ENCODE measurements at places on chromosomes 5 and 9. TPM values are rescaled to one million over a fixed set of nuclear protein-coding genes. Genes with fewer than 3 reads are reported as not detected.

DNA sequence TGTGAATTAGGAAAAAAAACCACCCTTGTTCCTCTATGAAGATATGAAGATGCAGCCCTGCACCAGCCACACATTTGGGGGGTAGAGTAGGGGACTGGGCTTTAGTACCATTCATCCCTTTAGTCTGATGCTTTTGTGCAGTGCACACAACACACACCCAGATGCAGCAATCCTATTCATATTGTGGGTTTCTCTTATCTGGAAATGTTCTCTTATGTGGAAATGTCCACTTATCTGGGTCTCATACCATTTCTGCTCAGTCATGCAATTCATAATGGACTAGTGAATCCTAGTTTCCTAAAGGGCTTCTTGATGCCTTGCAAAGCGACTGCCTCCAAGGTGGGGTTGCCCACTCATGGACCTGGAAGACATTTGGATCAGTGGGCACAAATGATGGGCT lies 47.8 kb downstream of the C9orf152 start:
- no peaks in the 10 kb centered on the region for H3K36me3 ChIP-seq
- H3K27ac ChIP-seq = no peak overlapping the region
- no peaks in the 10 kb centered on the region for H3K27me3 ChIP-seq
- H3K4me1 ChIP-seq = no peaks in the 10 kb centered on the region

TLX3 gene
- total RNA-seq = not detected

DNA sequence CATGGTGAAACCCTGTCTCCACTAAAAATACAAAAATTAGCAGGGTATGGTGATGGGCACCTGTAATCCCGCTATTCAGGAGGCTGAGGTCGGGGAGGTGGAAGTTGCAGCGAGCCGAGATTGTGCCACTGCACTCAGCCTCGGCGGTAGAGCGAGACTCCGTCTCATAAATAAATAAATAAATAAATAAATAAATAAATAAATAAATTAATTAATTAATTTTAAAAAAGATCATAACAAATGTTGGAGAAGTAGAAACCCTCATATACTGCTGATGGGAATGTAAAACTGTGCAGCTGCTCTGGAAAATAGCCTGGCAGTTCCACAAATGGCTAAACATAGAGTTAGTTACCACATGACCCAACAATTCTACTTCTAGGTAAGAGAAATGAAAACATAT lies 39.3 kb downstream of the EPB41L4B start:
- no peaks in the 10 kb centered on the region for H3K27me3 ChIP-seq
- no peak overlapping the region for H3K27ac ChIP-seq
- H3K4me1 ChIP-seq = no peaks in the 10 kb centered on the region
- DNase-seq = no peak

DAB2IP gene
- 16.0 TPM for total RNA-seq

ZDHHC11B gene
- total RNA-seq = 1.1 TPM

DNA sequence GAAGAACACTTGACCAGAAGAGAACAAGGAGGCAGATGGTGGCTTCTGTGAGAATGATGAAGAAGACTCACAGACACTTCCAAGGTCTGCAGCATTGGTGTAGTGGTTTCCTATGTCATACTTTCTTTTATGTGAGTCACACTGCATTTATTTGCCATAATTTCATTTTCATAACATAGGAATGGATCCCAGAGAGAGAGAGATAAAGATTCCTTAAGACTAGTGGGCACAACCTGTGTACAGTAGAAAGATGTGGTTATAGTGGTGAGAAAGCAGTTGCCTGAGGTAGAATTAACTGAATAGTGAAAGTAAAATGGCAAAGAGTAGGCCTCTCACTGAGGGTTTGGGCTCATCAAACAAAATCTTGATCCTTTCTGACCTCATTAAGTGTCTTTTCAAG lies 7.6 kb upstream of the CCDC152 start:
- H3K27me3 ChIP-seq = no peaks in the 10 kb centered on the region
- H3K27ac ChIP-seq = no peak overlapping the region
- no peak overlapping the region for H3K4me3 ChIP-seq
- H3K36me3 ChIP-seq = no peaks in the 10 kb centered on the region
- peaks cover 4% of the 10 kb centered on the region for H3K4me1 ChIP-seq

GRCh38 chr9:92608909-92609445 lies 61.0 kb downstream of the IPPK start:
- H3K27me3 ChIP-seq = no peaks in the 10 kb centered on the region
- H3K4me3 ChIP-seq = no peak overlapping the region
- no peaks in the 10 kb centered on the region for H3K4me1 ChIP-seq
- DNase-seq = no peak
- no peaks in the 10 kb centered on the region for H3K36me3 ChIP-seq

GRCh38 chr5:83025690-83026478 lies 51.3 kb downstream of the TMEM167A start:
- no peaks in the 10 kb centered on the region for H3K36me3 ChIP-seq
- H3K27me3 ChIP-seq = no peaks in the 10 kb centered on the region
- H3K27ac ChIP-seq = no peak overlapping the region
- DNase-seq = no peak
- H3K4me1 ChIP-seq = no peaks in the 10 kb centered on the region
- H3K4me3 ChIP-seq = no peak overlapping the region

DNA sequence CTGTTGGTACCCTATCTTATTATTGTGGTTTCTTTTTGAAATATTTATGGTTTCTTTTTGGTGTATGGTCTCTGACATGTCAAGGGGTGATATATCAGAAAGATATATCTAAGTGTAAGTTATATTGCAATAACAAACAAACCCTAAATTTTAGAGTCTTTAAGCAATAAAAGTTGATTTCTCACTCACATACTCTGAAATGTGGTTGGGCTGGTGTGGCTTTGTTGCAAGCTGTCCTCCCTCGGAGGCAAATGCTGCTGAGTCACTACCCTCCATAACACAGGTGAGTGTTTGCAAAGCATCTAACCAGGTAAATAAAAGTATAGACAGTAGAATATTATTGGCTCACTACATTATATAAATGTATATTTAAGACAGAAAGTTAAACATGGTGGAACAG lies 253.2 kb downstream of the CDH18 start:
- DNase-seq = no peak
- no peaks in the 10 kb centered on the region for H3K4me1 ChIP-seq
- H3K27me3 ChIP-seq = no peaks in the 10 kb centered on the region
- no peak overlapping the region for H3K4me3 ChIP-seq
- H3K36me3 ChIP-seq = no peaks in the 10 kb centered on the region

DNA sequence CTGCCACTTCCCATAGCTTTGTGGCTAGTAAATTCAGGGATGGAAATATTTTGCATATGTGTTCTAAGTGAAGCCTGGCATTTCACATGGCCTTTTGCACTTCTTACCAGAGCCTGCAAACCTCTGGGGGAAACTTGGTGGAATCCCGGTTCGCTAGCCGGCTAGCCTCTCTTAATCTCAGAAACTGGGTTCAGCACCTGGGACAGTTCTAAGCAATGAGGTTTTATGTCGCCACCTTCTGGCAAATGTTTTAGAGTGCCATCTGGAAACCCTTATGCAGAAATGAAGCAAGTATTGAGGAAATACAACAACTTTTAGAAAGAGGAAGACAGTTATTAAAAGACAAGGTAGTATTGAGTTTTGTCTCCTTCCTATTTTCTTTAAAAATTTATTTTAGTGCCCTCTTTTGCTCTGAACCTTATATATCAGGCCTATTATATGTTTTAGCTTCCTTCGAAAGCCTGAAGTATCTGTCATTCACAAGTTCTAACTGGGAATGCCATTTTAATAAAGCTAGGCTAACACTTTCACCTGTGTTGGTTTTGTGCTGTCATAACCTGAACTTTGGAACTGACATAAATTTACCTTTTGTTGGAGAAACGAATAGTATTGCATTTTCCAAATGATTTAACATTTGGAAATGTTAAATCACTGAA lies 963 bp upstream of the HTR1A start:
- peaks cover 46% of the 10 kb centered on the region for H3K27me3 ChIP-seq
- H3K36me3 ChIP-seq = no peaks in the 10 kb centered on the region
- no peak for DNase-seq
- no peaks in the 10 kb centered on the region for H3K4me1 ChIP-seq

INSL6 gene
- total RNA-seq = not detected

DNA sequence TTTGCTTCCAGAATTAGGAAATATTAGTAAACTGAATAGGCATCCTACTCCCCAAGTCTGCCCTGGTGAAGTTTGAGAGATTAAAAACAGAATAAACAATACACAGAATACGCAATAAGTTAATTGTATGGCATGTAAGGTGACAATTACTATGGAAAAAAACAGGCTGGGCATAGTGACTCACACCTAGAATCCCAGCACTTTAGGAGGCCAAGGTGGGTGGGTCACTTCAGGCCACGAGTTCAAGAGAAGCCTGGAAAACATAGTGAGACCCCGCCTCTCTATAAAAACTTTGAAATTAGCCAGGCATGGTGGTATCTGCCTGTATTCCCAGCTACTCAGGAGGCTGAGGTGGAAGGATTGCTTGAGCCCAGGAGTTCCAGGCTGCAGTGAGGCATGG lies 64.2 kb upstream of the SUSD1 start:
- no peaks in the 10 kb centered on the region for H3K27me3 ChIP-seq
- no peak for DNase-seq
- no peaks in the 10 kb centered on the region for H3K4me1 ChIP-seq
- H3K36me3 ChIP-seq = no peaks in the 10 kb centered on the region
- H3K4me3 ChIP-seq = no peak overlapping the region
- H3K27ac ChIP-seq = no peak overlapping the region

DNA sequence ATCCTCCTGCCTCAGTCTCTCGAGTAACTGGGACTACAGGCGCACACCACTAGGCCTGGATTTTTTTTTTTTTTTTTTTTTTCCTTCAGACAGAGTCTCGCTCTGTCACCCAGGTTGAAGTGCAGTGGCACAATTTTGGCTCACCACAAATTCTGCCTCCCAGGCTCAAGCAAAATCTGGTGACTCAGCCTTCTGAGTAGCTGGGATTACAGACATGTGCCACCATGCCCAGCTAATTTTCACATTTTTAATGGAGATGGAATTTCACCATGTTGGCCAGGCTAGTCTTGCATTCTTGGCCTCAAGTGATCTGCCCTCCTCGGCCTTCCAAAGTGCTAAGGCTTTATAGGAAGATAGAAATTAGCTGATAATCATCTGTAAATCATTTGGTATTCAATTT lies 43.9 kb downstream of the NSA2 start:
- no peaks in the 10 kb centered on the region for H3K27me3 ChIP-seq
- H3K36me3 ChIP-seq = no peaks in the 10 kb centered on the region
- DNase-seq = no peak
- no peak overlapping the region for H3K4me3 ChIP-seq

DNA sequence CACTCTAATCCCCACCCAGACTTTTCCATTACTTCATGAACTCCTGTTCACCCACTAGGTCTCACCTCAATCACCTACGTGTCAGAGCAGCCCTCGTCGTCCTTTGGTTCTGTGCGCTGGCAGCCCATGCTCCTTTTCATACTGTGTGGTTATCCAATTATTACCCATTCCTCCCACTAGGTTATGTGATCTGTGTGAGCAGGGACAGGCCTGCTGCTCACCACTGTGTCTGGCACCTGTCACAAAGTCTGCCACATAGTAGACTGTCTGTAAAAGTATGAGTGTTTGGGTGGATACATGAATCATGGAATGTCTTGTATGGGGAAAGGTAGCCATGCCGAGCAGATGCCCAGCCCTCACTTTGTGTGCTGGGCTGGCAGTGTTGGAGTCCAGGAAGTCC lies 12.1 kb upstream of the SMAD5 start:
- H3K4me3 ChIP-seq = no peak overlapping the region
- H3K4me1 ChIP-seq = no peaks in the 10 kb centered on the region
- H3K36me3 ChIP-seq = no peaks in the 10 kb centered on the region
- no peak overlapping the region for H3K27ac ChIP-seq
- no peaks in the 10 kb centered on the region for H3K27me3 ChIP-seq
- DNase-seq = no peak

DNA sequence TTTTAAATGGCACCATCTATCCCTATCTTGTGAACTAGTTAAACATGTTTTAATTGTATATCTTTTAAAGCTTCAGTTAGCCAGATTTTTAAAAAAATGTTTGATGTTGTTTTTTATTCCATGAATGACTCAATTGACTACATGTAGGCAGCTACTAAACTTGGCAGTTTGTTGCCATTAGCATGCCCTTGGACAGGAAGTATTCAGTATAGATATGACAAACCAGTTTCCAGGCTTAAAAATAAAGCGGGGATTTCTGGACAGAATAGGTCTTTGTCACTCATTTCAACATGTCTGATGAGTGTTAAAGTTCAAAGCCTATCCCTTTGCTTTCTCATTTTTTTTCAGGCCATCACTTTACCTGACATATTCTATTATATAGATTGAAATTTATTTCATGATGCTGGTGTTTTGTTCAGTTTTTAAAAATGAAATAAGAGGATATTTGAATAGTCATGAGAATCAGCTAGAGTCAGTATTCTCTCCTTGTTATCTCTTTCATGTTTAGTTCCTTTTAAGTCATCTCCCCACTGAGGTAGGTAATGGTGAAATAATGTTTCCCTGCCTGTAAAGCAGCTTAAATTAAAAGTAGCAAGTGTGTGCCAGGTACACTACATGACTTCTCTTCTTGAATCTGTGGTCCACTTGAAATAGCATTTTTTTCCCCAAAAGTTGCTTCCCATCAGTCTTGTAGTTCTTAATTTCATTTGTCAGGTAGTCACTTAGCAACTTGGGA lies 11.9 kb downstream of the TNFAIP8 start:
- no peak overlapping the region for H3K27ac ChIP-seq
- no peaks in the 10 kb centered on the region for H3K36me3 ChIP-seq
- no peak for DNase-seq
- H3K4me1 ChIP-seq = peaks cover 5% of the 10 kb centered on the region
- H3K4me3 ChIP-seq = no peak overlapping the region

ITK gene
- 3.4 TPM for total RNA-seq

GRCh38 chr9:102867488-102867887 lies 127.6 kb upstream of the CYLC2 start:
- H3K4me3 ChIP-seq = no peak overlapping the region
- no peak for DNase-seq
- H3K27me3 ChIP-seq = no peaks in the 10 kb centered on the region
- H3K27ac ChIP-seq = no peak overlapping the region
- H3K4me1 ChIP-seq = no peaks in the 10 kb centered on the region

DNA sequence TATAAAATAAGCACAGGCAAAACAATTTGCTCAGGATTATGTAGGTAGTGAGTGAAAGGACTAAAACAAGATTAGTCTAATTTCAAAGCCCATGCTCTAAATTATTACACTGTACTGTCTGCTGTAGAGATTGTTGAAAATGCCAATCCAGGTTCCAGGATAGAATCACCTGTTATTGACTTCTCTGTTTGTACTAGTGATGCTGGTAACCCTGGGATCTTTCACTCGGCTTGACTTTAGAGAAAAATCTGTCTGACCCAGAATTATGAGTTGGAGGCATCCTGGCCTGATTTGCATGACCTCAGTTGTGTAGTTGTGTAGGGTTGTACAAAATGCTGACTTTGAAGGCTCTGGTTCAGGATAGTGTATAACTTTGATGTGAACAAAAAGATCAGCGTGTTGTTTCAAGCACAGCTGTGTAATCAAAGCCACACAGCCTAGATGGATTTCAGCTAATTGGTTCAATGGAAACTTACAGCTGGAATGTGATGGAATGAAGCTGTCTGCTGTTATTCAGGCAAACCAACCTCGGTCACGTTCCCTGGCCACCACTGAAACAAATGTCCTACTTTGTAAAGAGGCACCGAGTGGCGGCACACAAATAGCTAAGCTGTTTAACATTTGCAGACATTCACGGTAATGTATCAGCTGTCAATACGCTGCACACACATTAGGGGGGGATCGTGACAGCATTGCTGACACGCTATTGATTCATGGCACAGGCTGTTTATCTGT lies 340.3 kb downstream of the KCTD16 start:
- H3K4me1 ChIP-seq = no peaks in the 10 kb centered on the region
- no peaks in the 10 kb centered on the region for H3K36me3 ChIP-seq
- no peak overlapping the region for H3K27ac ChIP-seq
- no peak for DNase-seq

GRCh38 chr5:75034137-75034739 lies 18.1 kb downstream of the GCNT4 start:
- DNase-seq = no peak
- H3K4me1 ChIP-seq = no peaks in the 10 kb centered on the region
- no peak overlapping the region for H3K27ac ChIP-seq
- H3K27me3 ChIP-seq = no peaks in the 10 kb centered on the region
- no peaks in the 10 kb centered on the region for H3K36me3 ChIP-seq
